Epithelial cell of prostate (primary cell): ENCODE measurements at places on chromosomes 7 and 10.

- DNase-seq: no peak
Measured at GRCh38 chr7:91263384-91264045, 718 bp upstream of the FZD1 start.

- DNase-seq: no peak
Measured at GRCh38 chr10:103850572-103850895, 4.8 kb downstream of the SH3PXD2A start.

DNA sequence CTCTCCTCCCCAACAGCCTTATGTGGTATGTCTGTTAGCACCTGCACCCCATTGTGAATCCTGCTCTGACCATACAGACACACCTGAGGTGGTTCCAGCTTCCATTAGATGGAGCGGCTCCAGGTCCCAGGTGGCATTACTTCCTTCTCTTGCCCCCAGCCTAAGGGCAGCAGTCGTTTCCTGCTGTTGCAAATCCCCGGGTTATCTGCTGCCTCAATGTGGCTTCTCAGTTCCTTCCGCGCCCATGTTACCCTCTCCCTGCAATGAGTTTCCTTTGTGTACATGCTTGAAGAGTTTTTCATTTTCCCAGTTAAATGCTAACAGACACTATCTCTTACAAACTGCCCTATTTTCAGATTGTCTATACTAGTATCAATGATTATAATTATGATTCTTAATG lies 62.8 kb upstream of the PRKCQ start:
- no peak for DNase-seq

DNA sequence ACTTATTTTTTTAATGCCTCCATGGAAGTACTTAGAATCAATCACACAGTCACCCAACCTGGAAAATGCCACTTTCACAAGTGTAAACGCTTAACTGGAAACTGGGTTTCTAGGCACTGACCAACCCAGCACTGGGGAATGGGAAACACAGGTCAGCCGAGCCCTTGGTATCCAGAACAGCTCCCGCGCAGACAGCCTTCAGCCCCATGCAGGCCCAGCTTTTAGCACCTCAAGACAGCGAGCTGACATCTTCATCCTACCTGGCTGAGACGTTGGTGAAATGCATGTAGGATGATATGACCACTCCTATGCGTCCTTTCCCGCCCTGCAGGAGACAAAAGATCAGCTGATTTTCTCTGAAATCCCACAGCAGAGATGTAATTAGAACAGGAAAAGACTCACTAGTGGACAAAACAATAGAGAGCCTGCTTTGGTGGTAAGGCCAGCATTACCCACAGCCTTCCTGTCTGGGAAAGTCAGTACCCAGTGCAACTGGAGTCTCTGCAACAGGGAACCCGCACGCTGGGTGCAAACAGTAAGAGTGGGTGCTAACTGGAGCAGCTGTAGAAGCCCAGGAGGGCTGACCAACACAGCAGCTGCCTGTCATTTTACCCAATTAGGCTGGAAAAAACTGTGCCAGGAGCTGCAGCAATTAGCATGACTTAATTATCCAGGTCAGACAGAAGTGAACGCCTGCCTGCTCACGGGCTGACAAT lies 153.7 kb downstream of the TNS3 start:
- no peak for DNase-seq

DNA sequence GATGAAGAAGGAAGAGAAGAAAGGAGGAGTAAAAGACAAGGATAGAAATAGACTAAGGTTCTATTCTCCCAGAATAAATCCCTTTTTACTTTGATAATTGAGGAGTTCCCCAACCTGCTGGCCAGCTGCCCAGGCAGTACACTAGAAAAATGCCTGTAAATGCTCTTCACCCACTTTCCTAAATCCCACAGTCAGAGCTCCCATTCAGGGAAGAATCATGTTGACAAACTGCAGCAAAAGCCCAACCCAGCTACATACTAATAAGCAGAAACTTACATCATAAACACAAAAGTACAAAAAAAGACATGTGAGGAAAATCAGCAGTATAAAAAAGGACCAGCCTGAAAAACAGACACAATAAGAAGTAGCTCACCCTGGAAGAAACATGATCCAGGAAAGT lies 15.8 kb upstream of the KDM7A start:
- DNase-seq: no peak

DNA sequence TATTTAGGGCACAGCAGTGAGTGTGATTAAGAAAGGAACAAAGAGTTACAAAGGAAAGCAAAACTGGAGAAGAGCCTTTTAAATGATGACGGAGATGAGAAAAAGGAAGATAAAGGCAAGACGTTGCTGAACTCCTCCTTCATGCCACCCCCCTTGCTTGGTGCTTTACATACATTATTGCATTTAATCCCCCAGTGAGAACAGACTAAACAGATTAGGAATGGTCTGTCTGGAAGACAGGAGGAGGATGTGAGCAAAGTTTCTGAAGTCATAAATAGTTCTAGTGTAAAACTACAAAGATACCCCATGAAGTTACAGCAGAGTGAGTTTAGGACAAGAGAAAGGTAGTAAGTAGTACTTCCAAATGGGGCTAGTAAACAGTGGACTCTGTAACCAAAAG lies 113.5 kb downstream of the PLCE1 start:
- no peak for DNase-seq

GRCh38 chr7:67618556-67619162 lies 622.0 kb downstream of the TYW1 start:
- DNase-seq: no peak

DNA sequence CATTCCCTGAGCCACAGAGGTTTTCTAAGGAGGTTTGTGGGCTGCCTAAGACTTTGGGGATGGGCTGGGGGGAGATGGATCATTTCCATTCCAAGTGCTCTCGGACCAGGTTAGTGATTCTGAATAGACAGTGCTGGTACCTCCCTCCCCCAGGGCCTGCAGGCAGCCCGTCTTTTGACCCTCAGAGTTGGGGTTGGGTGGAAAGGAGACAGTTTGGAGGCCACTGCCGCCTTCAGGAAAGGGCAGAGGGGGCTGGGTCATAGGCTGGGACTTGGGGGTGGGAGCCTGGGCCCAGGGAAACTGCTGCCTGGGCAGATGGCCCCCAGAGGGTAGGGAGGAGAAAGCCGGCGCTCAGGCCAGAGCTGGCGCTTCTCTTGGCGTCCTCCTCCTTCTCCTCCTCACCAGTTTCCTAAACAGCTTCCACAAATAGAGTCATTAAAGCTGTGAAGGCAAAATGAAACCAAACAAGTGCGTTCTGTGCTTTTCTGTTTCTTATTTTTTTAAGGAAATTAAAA lies 4.4 kb downstream of the UNC5B start:
- no peak for DNase-seq

DNA sequence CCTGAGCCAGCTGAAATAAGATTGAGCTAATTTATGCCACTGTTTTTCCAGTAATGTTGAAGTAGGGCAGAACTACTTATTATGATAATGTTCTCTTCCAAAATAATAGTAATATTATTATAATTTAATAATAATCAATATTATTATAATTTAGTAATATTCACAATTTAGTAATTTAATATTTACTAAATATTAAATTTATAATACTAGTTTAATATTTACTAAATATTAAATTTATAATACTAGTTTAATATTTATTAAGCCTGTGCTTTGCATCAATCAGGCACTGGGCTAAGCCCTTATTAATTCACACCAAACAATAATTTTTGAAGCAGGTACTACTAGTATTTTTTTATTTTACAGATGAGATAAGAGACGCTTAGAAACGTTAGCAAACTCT lies 170.1 kb downstream of the BBS9 start:
- DNase-seq: no peak

GRCh38 chr7:25272265-25272664 lies 44.0 kb upstream of the NPVF start:
- no peak for DNase-seq
